ENCODE measurements at places on chromosomes 2 and 18.

DNA sequence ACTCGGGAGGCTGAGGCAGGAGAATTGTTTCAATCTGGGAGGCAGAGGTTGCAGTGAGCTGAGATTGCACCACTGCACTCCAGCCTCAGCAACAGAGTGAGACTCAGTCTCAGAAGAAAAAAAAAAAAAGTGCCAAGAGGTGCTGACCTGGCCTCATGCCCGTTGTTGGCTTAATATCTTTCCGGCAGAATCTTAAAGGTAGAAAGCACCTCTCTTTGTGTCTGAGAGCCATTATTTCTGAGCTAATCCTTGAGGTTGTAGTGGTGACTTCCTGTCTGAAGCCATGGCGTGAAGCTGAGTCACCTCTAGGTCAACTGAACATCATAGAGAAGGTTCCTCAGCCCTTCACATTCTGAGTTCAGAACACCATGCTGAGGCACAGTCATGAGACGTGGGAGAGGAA lies 60.4 kb downstream of the WDSUB1 start:
- no peak for DNase-seq

- DNase-seq = no peak
Observed at GRCh38 chr18:13643261-13643751, 83.1 kb downstream of the FAM210A start.

DNA sequence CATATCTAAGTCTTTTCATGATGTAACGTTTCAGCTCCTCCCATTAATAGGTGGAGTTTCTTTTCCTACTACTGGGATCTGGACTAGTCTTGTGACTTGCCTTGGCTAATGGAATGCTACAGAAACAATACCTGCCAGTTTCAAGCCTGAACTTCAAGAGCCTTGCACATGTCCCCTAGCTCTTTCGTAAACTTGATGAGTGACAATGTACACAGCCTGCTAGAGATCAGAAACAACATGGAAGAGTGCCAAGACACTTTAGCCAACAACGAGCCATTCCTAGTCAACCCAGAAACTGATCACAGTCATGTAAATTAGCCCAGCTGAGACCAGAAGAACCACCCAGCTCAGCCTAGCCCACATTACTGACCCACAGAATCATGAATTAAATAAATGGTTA lies 24.8 kb upstream of the STK39 start:
- DNase-seq = peak; percentile 32

- DNase-seq = no peak
Observed at GRCh38 chr2:20210462-20210861, 14.5 kb downstream of the SDC1 start.

GRCh38 chr2:5203134-5203755 lies 488.9 kb upstream of the SOX11 start:
- no peak for DNase-seq

- DNase-seq = no peak
Observed at GRCh38 chr2:233090879-233091278, 30.7 kb downstream of the INPP5D start.

- DNase-seq = no peak
Observed at GRCh38 chr18:28801876-28802275, 624.9 kb upstream of the CDH2 start.

- no peak for DNase-seq
Observed at GRCh38 chr2:202193881-202194353, 44.5 kb downstream of the SUMO1 start.

DNA sequence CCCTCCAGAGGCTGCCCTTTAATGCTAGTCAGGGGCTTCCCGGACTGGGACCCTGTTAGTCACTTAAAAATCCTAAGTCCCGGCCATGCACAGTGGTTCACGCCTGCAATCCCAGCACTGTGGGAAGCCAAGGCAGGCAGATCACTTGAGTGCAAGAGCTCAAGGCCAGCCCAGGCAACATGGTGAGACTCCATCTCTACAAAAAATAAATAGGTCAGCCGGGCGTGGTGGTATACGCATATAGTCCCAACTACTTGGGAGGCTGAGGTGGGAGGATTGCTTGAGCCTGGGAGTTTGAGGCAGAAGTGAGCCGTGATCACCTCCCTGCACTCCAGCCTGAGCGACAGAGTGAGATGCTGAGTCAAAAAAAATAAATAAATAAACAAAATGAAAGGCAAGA lies 17.2 kb upstream of the KCNG2 start:
- DNase-seq = no peak

DNA sequence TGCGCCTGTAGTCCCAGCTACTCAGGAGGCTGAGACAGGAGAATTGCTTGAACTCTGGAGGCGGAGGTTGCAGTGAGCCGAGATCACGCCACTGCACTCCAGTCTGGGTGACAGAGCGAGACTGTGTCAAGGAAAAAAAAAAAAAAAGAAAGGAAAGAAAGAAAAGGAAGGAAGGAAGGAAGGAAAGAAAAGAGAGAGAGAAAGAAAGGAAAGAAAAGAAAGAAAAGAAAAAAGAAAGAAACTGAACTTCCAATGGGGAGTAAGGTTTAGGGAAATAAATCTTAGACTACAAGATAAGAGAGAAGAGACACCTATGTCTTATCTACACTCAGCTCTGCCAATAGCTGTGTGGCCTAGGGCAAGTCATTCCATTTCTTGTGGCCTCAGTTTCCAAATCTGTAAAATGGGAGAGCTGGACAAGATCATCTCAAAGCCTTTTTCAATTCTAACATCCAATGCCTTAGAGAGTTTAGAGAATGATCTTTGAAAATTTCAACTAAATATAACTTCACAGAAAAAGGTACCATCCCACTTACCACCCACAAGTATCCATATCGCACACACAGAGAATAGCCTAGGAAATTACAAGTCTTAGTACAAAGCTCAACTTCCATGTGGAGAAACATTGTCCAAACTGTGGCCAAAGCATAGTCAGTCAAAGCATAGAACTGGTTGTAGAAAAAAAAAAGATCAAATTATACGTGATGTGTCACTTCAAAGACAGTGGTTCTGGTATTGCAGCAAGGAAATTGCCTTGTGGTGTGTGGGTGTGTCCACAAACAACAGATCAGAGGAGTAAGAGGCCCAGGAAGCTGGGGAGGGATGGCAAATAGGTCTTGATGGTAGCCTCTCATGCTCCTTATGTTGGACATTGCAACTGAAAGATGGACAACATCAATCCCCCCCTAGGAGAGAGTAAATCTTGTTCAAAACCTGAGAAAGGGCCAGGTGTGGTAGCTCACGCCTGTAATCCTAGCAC lies 42.4 kb downstream of the SLC14A2 start:
- no peak for DNase-seq

GRCh38 chr2:2320486-2321199 lies 10.4 kb downstream of the MYT1L start:
- no peak for DNase-seq

- DNase-seq = no peak
Observed at GRCh38 chr2:774436-774835, 97.2 kb upstream of the TMEM18 start.

GRCh38 chr18:56312551-56313335 lies 325.6 kb downstream of the TXNL1 start:
- DNase-seq = no peak

DNA sequence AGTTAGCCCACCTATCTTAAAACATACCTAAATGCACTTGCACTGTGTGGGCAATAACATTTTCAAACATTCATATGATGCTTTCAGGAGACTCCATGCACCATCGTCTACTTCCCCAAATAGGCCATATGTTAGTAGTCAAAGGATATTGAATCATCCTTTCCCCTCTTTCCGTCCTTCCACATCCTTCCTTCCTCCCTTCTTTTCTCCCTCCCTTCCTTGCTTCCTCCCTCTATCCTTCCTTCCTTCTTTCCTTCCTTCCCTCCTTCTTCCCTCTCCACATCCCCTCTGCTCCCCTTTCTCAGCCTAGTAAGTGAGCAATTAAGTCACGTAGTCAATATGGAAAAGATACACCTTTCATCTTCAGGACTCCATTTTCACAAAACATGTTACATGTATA lies 73.8 kb downstream of the ZEB2 start:
- no peak for DNase-seq

DNA sequence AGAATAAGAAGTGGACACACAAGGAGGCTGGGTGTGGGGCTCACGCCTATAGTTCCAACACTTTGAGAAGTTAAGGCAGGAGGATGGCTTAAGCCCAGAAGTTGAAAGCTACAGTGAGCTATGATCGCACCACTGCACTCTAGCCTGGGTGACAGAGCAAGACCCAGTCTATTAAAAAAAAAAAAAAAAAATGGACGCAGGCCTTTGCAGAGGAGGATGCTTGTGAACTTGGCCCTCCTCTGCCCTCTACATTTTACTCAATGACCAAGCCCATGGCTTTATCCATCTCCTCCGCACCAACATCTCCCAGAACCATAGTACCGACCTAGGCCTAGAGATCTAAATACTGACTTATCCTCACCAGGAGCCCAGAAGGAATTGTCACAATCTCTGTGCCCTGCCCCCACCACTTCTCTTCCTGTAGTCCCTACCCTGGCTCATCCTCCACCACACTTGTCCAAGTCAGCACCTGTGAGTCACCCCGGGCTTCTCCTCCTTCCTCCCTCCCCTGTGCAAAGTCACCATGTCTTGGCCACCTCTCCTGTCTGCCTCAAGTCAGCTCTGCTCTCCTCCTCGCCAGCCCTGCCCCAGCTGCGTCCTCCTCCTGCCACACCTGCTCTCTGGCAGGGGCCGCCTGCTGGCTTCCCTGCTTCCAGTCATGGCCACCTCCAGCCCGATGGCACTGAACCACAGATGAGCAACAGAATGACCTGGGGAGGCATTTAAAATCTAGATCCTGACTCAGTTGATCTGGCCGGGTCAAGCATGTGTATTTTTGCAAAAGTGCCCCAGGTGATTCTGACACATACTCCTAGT lies 35.8 kb upstream of the ASPRV1 start:
- DNase-seq = no peak

DNA sequence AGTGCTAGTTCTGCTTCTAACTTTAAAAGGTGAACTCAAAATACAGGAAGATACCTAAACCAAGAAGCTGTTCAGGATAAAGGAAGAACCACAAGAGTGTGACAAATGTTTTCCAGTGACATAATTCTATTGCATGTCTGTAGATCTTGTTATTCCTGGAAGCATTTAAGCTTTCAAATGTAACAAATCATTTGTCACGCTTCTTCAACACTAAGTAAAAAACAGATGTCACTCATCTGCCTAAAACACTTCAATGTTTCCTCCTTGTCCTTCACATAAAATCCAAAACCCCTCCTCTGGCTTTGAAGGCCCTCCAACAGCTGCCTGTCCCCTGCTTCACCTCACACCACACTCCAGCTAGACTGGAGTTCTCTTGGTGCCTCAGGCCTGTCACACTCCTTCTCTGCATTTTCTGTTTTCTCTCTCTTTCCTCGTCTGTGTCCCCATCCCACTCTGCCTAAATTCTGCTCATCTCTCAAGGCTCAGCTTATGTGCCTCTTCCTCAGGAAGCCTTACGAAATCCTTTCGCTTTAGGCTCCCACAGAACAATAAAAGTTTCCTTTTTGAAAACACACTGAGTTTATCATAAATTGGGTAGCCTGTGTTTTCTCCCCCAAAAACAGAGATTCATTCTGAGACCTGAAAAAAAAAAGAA lies 6.4 kb upstream of the CLEC4F start:
- no peak for DNase-seq

DNA sequence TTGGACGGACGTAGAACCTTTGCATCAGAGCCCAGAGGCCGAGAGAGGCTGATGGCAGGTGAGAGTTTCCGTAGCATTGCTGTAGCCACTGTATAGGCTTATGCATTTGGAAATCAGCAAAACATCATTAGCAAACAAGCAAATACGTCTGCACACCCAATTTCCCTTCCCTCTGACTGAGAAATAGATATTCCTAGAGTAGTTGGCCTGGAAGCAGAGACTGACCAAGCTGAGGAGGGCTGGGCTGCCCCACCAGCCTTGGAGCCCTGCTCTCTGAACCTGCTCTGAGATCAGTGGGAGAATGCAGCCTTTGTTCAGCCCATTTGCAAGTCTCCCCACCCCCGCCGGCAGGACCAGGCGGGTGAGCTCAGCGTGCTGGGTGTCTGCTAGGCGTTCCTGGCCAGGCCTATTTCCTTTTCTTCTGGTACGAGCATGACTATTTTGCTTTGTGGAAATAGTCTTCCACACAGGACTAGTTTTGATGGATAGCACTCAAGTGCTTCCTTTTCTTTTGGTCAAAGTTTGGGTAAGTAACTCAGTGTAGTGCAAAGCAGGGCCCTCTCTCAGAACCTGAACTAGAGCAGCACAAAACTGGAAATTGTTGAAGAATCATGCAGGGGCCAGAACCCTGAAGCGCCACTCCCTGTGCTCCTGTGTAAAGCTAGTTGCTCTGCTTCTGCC lies 21.9 kb upstream of the RNF149 start:
- peak; percentile 32 for DNase-seq

DNA sequence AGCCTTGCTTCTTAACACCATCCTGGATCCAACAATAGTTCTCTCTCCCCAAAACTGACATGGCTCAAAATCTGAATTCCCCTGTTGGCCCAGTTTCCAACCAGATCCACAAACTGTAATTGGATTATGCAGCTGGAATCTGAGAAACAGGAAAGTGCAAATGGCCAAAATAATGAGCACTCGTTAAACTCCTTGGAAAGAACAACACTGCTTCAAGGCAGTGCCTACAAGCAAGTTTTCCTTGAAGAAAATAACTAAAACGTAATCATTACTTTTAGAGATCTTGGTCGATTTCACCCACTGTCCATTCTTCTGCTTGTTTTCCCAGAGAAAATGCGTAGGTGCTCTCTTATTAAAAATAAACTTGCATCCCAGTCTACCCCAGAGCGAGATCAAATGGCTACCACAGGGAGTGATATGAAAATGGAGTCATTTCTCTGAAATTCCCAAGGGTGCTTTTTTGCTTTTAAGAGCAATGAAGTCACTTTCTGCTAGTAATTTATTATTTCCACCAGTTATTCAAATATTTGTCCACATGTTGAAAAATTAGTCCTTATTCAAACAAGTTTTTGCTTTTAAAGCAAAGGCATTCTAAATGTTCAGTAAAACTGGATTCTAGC lies 264.2 kb downstream of the C1D start:
- no peak for DNase-seq

GRCh38 chr18:75283731-75284130 lies 73.1 kb downstream of the TSHZ1 start:
- no peak for DNase-seq

DNA sequence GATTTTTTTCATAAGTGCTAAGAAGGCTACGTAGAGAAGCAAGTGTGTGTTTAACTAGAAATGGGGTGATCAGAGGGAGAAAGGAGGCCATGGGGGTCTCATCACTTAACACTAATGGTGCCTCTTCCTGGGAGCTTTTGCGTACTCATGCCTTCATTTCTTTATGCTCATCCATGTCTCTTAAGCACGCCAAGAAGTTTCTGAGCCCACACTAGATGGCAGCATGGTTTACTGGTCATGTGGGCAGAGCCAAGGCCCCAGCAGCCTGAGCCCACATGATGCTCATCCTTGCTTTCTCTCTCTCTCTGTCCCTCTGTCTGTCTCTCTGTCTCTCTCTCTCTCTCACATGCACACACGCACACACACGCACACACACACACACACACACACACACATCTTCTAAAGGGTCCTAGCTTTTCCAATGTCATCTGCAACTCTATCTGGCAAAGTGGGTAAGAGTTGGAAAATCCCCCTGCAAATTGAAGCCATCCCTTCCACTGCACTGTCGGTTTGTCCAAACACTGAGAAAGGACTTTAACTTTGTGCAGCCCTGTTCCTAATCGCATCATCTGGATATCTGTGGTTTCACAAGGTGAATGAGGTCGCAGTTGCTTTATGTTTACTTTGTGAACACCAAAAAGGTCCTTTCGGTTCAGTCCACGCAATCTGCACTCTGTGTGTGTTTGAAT lies 137.1 kb upstream of the CCDC68 start:
- DNase-seq = no peak

GRCh38 chr2:31286961-31287550 lies 53.1 kb downstream of the EHD3 start:
- DNase-seq = no peak

Measured in HuH-7.5 (cell line).